ENCODE measurements at places on chromosomes 12 and 14.

DNA sequence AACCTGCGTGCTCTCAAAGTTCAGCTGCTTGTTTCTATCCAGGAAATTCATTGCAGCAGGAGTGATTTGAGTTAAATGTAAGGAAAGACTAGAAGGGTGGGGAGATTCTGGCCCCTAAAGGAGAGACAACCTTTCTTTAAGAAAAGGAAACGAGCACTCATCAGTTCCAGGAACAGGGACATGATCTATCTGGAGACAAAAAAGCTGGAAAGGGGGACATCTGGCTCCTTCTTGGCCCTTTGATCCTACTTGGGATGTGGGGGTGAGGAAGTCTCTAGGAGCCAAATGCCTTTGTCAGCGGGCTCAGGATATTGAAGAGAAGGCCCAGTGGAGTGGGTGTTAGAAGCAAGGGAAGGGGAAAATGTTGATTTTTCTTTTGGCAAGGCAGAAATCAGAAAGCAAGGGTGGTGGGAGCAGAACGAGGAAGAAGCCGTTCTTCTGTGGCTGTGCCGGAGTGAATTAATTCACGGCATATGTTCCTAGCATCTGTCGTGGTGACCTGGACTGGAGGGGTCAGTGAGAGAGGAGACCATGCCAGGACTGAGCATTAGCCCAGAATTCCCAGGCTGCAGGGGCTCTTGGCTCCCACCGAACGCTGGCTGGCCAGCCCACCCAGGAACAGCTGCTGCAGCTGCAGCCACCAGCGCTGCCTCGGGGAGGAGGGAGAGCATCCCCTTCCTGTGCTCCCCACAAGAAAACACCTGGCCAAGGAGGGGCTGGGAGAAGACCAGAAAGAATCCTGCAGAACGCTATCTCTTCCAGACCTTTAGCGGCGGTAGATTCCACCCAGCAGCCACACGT is 62.8 kb upstream of the GPATCH2L start:
- no peak for DNase-seq

GRCh38 chr14:29645117-29645516 is 282.5 kb downstream of the PRKD1 start:
- no peak for DNase-seq

DNA sequence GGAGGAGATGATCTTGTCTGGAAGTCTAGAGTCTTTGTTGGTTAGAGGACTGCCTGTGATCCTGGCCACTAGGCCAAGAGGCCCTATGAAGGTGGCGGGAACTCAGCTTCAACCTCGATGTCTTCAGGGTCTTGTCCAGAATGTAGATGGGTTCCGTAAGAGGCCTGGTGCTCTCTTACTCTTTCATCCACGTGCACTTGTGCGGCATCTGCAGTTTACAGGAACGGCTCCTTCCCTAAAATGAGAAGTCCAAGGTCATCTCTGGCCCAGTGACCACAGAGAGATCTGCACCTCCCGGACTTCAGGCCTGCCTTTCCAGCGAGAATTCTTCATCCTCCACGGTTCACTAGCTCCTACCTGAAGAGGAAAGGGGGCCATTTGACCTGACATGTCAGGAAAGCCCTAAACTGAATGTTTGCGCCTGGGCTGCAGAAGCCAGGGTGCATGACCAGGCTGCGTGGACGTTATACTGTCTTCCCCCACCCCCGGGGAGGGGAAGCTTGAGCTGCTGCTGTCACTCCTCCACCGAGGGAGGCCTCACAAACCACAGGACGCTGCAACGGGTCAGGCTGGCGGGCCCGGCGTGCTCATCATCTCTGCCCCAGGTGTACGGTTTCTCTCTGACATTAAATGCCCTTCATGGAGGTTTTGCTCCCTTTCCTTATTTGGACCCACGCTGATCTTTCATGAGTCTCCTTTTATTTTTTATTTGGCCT is 17.7 kb downstream of the WNT5B start:
- DNase-seq, result no peak

DNA sequence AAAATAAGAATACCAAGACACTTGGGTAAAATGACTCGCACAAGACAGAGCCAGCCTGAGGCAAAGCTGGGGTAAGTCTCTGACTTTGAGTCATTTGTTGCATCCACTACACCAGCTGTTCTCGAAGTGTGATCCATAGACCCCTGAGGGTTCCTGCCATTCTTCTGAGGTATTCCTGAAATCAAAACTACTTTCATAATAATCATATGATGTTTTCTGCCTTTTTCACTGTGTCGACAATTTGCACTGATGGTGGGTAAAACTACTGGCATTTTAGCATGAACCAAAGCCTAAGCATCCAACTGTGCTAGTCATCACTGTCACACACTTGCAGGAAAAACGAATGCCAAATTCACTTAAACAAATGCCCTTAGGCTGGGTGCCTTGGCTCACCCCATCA is 135.5 kb upstream of the FUT8 start:
- DNase-seq, result no peak

GRCh38 chr12:85253853-85254252 is 26.2 kb upstream of the ALX1 start:
- no peak for DNase-seq

GRCh38 chr12:48156652-48157017 is 680 bp downstream of the ASB8 start:
- DNase-seq, result no peak

GRCh38 chr12:122847921-122848421 is 12.7 kb downstream of the HIP1R start:
- no peak for DNase-seq

- DNase-seq, result peak; percentile 55
Measured at GRCh38 chr14:106665814-106666213, 1139.4 kb downstream of the TMEM121 start.

DNA sequence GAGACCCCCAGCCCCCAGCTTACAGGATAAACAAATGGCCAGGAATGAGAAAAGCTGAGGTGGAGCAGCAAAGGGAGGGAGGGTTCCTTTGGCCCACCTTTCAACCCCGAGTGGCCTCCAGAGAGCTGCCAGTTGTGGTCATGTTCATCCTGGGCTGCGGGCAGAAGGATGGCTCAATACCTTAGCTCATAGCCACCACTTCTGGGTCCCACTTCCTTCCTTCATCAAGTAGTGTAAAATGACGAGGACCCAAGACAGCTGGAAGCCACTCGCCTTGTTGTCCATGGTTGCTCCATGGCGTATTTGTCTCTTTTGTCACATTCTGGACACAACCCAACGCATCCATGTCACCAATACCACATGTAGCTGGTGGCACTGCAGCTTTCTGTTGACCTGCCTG is 24.2 kb downstream of the CRACR2A start:
- no peak for DNase-seq

- DNase-seq, result no peak
Measured at GRCh38 chr12:124780336-124780735, 83.3 kb downstream of the SCARB1 start.

GRCh38 chr12:40103043-40103442 is 2.8 kb downstream of the SLC2A13 start:
- no peak for DNase-seq

GRCh38 chr12:131832321-131833231 is 4.4 kb downstream of the MMP17 start:
- DNase-seq, result no peak

DNA sequence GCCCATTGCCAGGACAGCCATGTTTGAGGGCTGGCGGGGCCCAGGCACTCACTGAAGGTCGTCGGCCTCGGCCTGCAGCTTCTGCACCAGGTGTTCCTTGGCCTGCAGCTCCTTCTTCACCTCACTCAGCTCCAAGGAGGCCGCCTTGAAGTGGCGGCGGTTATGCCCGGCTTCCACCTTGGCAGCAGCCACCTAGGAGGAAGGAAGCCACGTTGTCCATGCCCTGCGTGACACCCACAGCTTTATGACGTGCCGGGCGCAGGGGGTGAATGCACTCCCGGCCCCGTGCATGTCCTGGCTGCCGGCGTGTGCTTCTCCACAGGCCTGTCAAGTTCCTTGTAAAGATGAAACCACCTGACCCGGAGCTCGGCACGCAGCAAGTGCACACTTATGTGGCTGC is 16.0 kb upstream of the ANKLE2 start:
- no peak for DNase-seq

GRCh38 chr12:95880895-95881294 is 22.1 kb downstream of the SNRPF start:
- DNase-seq, result no peak

- DNase-seq, result no peak
Measured at GRCh38 chr14:28599605-28600004, 167.0 kb upstream of the FOXG1 start.

DNA sequence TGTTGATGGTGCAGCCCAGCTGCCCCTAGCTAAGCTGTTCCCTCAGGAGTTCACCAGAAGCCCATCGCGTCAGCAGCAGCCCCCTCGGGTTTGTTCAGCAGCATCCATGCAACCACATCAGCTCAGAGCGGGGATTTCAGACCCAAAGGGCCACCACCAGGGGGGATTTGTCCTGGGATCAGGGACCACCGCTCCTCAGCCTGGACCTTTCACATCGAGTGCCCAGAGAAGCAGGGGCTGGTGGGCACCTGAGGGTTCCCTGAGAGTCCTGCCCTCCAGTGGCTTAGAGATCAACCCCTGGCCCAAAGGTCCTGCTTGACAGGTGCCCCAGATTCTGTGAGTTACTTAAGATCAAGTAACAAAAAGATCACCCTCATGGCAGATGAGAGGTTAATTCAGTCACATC is 65.9 kb upstream of the C14orf180 start:
- no peak for DNase-seq

GRCh38 chr14:73116079-73116665 is 20.1 kb upstream of the PSEN1 start:
- no peak for DNase-seq

- DNase-seq, result no peak
Measured at GRCh38 chr14:92314182-92314581, 8.8 kb upstream of the SLC24A4 start.

DNA sequence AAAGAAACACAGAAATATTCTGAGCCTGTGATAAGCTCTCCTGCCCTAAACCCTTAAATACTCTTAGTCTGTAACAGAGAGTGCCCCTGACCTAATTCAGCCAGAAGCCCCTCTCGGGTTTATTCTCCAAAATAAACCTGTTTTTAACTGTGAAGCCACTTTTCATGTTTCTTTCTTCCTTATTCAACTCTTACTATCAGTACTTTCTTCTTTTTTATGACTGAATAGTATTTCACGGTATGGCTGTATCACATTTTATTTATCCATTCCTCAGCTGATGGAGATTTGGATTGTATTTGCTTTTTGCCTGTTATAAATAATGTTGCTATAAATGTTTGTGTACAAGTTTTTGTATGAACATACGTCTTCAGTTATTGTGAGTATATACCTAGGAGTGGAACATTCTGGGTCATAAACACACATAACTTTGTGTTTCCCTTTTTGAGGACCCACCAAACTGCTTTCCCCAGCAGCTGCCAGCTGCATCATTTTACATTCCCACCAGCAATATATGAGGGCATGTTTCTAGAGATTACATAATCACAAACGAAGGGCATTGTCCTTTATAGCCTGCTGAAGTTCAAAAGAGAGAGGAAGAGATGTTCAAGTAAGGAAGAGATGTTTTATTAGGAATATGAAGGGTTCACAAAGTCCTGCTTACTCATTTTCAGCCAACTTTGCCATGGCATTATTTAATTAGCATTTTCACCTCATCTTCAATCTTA is 199.4 kb upstream of the NUDT4 start:
- DNase-seq, result no peak

DNA sequence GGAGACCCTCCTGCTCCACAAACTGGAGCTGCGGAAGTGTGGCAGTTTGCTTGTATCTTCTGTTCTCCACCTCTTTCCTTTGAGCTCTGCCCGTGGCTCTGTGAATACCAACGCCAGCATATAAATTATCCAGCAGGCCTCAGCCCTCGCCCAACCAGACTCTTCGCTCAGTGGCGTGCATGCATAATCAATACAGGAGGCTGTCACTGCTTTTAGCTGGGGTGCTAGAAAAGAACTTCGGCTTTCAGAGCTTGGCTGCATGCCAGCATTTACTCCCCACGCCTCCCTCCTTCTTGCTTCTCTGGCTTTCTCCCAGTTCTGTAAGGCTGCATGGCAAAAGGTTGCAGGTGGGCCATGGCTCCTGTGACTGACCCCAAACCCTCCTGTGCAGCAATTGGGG is 26.9 kb downstream of the NRXN3 start:
- no peak for DNase-seq

- DNase-seq, result no peak
Measured at GRCh38 chr14:94921456-94921855, 151.5 kb upstream of the GSC start.

- no peak for DNase-seq
Measured at GRCh38 chr12:30191696-30192455, 408.1 kb upstream of the TMTC1 start.

- peak; percentile 58 for DNase-seq
Measured at GRCh38 chr14:94394581-94395207, 6.3 kb upstream of the SERPINA1 start.

GRCh38 chr12:104577581-104577981 is 120.8 kb downstream of the CHST11 start:
- no peak for DNase-seq

- peak; percentile 34 for DNase-seq
Measured at GRCh38 chr12:96193725-96194575, at the start of gene ELK3. Gene ELK3, plus strand, starts transcription at chr12:96194375.

GRCh38 chr14:72186523-72186922 is 254.3 kb downstream of the RGS6 start:
- no peak for DNase-seq

GRCh38 chr12:105285378-105285777 is 45.1 kb upstream of the C12orf75 start:
- no peak for DNase-seq

DNA sequence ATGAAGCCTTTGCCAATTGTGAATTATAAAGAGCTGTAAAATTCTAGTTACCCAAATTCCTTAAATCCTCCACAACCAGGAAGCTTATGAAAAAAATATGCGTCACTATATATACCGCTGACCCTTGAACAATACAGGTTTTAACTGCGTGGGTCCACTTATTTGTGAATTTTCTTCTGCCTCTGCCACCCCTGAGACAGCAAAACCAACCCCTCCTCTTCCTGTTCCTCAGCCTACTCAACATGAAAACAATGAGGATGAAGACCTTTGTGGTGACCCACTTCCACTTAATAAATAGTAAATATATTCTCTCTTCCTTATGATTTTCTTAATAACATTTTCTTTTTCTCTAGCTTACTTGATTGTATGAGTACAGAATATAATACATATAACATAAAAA is 42.2 kb downstream of the CMKLR1 start:
- no peak for DNase-seq

GRCh38 chr12:6563448-6564050 is 4.5 kb downstream of the NOP2 start:
- peak; percentile 7 for DNase-seq

DNA sequence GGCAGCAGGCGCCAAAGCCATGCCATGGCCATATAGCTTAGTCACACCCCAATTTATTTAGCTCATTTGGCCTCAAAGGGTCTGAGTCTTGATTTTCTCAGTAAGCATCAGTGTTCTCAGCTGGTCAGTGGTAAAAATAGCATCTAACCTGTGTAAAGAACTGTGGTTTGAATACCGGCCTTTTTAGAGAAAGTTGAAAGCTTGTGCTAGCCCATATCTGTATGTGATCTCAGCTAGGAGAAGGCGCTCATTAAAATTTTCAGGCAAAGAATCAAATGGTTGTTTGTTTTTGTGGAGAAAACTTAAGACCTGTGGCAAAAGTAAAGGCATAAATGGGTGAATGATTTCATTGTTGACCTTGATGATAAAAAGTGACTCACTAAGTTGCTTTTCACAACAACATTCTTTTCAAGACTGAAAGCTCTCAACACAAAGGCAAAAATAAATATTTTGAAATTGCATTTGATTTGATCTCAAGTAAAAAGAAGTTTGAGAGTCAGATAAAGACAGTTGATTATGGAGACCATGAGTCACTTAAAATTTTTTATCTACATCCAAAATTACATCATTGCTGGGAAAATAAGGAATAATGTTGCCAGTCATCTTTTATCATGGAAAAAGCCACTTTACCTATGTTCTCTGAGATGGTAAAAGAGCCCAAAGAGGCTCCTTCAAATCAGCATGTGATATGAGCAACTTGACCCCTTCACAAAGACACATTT is 128.5 kb upstream of the RGS6 start:
- no peak for DNase-seq

Measured in NCI-H526 treated with DMSO at 0.1 percent for 48 hours (cell line).